ENCODE measurements at places on chromosomes 13 and 19.
A peak's percentile ranks its signal among the peaks of the same experiment; 100 is the strongest.

- DNase-seq = peak; percentile 23
Measured at GRCh38 chr13:96020155-96020575, 33.0 kb downstream of the UGGT2 start.

- DNase-seq = no peak
Measured at GRCh38 chr13:99966064-99966805, 5.3 kb downstream of the ZIC5 start.

DNA sequence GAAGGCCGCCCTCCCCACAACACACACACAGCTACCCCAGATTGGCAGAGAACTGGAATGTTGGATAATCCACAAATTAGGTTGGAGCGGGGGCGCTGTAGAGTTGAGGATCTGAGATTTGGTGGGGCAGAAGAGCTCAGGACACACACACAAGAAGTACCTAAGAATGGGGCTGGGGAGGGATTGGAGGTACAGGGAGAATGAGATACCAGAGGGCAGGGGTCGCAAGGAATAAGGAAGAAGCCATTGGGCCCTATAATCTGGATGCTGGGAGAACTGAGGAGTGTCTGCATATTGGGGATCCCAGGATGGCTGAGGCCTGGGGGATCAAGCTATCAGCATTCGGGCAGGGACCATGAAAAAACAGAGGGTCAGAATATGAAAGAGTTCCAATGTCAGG lies 11.5 kb downstream of the SYT3 start:
- no peak for DNase-seq

DNA sequence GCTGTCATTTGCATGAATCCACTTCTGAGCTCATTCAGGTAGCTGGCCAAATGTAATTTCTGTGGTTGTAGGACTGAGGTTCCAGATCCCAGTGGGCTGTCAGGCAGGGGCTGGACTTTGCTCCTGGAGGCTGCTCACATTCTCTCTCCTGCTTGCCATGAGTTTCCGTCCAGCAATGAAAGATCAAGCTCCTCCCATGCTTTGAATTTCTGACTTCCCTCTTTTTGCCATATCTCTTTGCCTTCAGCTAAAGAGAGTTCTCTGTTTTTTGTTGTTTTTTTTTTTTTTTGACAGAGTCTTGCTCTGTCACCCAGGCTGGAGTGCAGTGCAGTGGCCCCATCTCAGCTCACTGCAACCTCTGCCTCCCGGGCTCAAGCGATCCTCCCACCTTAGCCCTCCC lies 76.9 kb downstream of the ING1 start:
- DNase-seq = no peak
